ENCODE measurements at places on chromosomes 11 and 22. TPM values are rescaled to one million over a fixed set of nuclear protein-coding genes. Genes with fewer than 3 reads are reported as not detected.

ELMOD1 gene
- total RNA-seq = not detected

DNA sequence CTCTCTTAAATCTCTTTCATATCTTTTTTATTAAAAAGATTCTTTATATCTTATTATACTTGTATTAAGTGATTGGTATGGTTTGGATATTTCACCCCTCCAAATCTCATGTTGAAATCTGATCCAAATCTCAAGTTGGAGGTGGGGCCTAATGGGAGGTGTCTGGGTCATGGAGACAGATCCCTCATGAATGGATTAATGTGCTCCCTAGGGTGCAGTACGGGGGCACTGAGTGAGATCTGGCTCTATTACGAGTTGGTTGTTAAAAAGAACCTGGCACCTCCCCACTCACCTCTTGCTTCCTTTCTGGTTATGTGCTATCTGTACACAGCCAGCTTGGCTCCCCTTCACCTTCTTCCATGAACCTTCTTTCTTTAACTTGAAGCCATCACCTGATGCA lies 149.6 kb downstream of the CWF19L2 start:
- DNase-seq = no peak

- DNase-seq = no peak
Measured at GRCh38 chr11:60672255-60672654, 27.2 kb upstream of the MS4A8 start.

GRCh38 chr11:61680622-61681221 lies 531 bp downstream of the DAGLA start:
- no peak for DNase-seq

OR2D2 gene
- 0.56 TPM for total RNA-seq

PRR33 gene
- not detected for total RNA-seq

- no peak for DNase-seq
Measured at GRCh38 chr11:10505278-10506007, 35.5 kb downstream of the RNF141 start.

RHOD gene
- 0.39 TPM for total RNA-seq

GRCh38 chr11:124167826-124168231 lies 15.3 kb upstream of the OR10D3 start:
- DNase-seq = no peak

PHETA2 gene
- total RNA-seq = 5.6 TPM
